ENCODE measurements at places on chromosomes 2 and 18.

- H3K4me1 ChIP-seq = no peaks in the 10 kb centered on the region
- no peaks in the 10 kb centered on the region for H3K36me3 ChIP-seq
- H3K27me3 ChIP-seq = peaks cover 12% of the 10 kb centered on the region
- no peak overlapping the region for H3K4me3 ChIP-seq
These were observed 213.9 kb downstream of the TFCP2L1 start for GRCh38 chr2:121071034-121071504.

- no peak overlapping the region for H3K27ac ChIP-seq
- H3K4me3 ChIP-seq = no peak overlapping the region
- H3K27me3 ChIP-seq = no peaks in the 10 kb centered on the region
- H3K36me3 ChIP-seq = no peaks in the 10 kb centered on the region
- no peaks in the 10 kb centered on the region for H3K4me1 ChIP-seq
- no peak for DNase-seq
These were observed 173.8 kb downstream of the TRIB2 start for GRCh38 chr2:12890481-12890991.

- no peak overlapping the region for H3K4me3 ChIP-seq
- no peaks in the 10 kb centered on the region for H3K4me1 ChIP-seq
- no peak overlapping the region for H3K27ac ChIP-seq
- no peaks in the 10 kb centered on the region for H3K36me3 ChIP-seq
These were observed 265.5 kb downstream of the EIPR1 start for GRCh38 chr2:3112131-3112530.

DNA sequence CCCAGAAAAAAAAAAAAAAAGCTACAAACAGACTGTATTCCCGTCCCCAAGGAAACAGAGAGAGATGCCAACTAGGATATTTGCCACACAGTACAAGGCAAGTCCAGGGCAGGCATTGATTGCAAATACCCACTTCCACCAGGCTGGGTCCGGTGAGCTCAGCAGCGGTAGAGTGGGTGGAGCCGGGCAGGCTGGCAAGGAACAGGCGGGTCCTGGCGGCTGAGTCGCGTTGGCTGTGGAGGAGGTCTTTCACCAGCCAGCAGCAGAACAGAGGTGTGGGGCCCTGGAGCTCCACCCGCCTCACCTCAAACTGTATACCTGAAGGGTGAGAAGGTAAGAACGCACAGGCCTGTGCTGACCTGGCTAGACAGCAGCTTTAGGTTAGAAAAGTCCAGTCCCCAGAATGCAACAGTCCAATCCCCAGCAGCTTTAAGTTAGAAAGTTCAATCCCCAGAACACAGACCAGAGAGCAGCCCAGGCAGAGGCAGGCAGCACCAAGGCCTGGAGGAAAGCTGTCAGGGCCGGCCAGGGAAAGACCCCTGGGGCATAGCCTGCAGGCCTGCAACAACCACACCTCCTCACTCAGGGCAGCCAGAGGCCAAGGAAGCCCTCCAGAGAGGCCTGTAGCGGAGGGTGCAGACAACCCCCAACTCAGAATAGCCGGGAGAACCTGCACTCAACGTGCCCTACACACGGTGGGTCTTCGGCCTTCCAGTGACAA is 21.9 kb upstream of the MTERF4 start:
- no peak for DNase-seq
- H3K27me3 ChIP-seq = no peaks in the 10 kb centered on the region
- H3K4me1 ChIP-seq = peaks cover 39% of the 10 kb centered on the region
- no peak overlapping the region for H3K27ac ChIP-seq
- H3K36me3 ChIP-seq = peaks cover 42% of the 10 kb centered on the region
- H3K4me3 ChIP-seq = peak overlapping the region; percentile 47

All from activated naive CD4-positive, alpha-beta T cell treated with anti-CD3 and anti-CD28 coated beads for 36 hours (primary cell).